ENCODE measurements at places on chromosomes 16 and 17. TPM values are rescaled to one million over a fixed set of nuclear protein-coding genes. Genes with fewer than 3 reads are reported as not detected.

Gene PYDC1
- total RNA-seq = not detected

Gene PYY
- total RNA-seq = not detected

Gene KRTAP9-2
- total RNA-seq = not detected

Gene ZNF668
- 5.2 TPM for total RNA-seq

Gene CYB5B
- total RNA-seq = 40.3 TPM

Measured in bronchial smooth muscle cell (primary cell).